ENCODE measurements at places on chromosomes 13 and 19. TPM values are rescaled to one million over a fixed set of nuclear protein-coding genes. Genes with fewer than 3 reads are reported as not detected.

GRCh38 chr19:584240-585001 lies 5.3 kb upstream of the HCN2 start:
- H3K36me3 ChIP-seq = peaks cover 43% of the 10 kb centered on the region
- H3K4me1 ChIP-seq = peaks cover 27% of the 10 kb centered on the region
- peaks cover 42% of the 10 kb centered on the region for H3K27me3 ChIP-seq
- peak; percentile 65 for DNase-seq
- H3K27ac ChIP-seq = no peak overlapping the region

DNA sequence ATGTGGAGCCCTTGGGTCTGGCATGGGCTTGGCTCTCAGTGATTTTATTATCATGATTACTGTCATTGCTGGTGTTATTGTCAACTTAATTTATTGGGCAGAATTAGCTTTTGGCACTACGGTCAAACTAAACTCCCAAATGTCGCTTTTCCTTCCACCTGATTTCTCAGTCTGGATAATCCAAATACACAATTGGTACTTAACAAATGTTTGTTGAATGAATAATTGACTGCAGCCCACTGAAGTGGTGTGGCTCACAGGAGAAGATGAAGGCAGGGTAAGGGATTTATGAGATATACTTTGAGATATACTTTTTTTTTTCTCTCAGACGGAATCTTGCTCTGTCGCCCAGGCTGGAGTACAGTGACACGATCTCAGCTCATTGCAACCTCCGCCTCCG lies 1.5 kb downstream of the COLGALT1 start:
- no peak for DNase-seq
- H3K27me3 ChIP-seq = no peaks in the 10 kb centered on the region
- H3K4me1 ChIP-seq = peaks cover 46% of the 10 kb centered on the region
- H3K4me3 ChIP-seq = peak overlapping the region; percentile 95
- H3K36me3 ChIP-seq = peaks cover 33% of the 10 kb centered on the region

GRCh38 chr13:48727241-48728011 lies 73.7 kb downstream of the CYSLTR2 start:
- H3K27me3 ChIP-seq = no peaks in the 10 kb centered on the region
- H3K4me3 ChIP-seq = no peak overlapping the region
- peaks cover 4% of the 10 kb centered on the region for H3K4me1 ChIP-seq
- no peak for DNase-seq

GRCh38 chr19:52224211-52224610 lies 34.4 kb downstream of the PPP2R1A start:
- H3K27ac ChIP-seq = no peak overlapping the region
- DNase-seq = no peak
- H3K27me3 ChIP-seq = no peaks in the 10 kb centered on the region

DNA sequence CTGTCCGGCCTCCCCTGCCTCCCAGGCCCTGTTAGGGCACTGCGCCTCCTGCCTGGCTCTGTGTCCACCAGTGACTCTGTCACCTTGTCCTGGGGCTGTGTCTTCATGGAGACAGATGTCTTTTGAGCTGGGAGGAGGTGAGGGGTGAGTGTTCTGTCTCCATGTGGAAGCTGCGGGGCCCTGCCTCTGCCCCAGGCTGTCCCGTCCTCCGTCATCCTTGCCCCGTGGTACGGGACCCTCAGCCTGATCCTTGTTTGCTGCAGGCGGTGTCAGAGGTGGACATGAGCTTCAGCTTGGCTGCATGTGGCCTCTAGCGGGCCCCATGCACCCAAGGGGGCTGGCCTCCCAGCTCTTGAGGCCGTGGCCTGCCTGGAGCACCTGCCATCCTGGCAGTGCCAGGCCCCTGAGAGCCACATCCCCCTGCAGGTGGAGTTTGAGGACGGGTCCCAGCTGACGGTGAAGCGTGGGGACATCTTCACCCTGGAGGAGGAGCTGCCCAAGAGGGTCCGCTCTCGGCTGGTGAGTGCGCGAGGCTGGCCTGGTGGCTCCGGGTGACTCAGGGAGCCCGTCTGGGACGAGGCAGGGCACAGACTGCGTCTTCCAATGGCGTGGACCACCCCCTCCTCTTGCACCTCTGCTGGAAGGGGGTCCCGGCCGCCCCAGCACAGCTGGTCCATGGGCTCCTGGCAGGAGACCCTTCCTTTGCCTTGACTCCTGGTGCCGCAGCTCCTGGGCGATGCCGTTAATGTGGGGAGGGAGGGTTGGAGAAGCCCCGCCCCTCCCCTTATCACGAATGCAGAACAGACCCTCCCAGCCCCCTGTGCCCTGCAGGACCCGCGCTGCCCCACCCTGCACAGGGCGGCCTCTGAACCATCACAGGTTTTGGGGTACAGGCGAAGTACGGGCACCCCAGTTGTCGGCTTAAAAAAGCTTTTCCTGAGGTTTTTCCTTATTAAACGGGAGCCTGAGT lies 181.3 kb downstream of the KDM4B start:
- no peak overlapping the region for H3K4me3 ChIP-seq
- H3K27me3 ChIP-seq = no peaks in the 10 kb centered on the region
- peaks cover 27% of the 10 kb centered on the region for H3K4me1 ChIP-seq
- DNase-seq = peak; percentile 64
- no peak overlapping the region for H3K27ac ChIP-seq

DNA sequence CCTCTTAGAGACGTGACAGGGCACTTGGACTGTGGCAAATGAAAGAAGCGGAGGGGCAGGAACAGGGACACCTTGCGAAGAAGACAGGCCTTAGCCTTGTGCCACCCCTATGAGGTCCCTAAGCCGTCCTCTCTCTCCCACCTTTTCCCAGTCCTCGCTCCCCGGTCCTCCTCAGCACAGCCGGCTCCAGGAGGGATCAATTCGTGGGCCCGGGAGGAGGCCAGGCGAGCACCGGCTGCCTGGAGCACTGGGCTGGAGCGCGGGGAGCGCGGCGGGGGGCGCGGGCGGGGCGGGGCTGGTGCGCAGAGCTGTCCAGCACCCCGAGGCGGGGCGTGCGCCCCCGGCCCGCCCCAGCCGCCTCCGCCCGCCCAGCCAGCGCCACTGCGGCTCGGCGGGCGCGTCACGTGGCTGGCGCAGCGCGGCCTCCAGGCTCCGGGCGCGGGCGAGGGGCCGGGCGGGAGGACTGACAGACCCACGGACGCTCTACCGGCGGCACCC lies at the start of gene LRP3:
LRP3 (plus strand) TSS at position 466 of the 498 bp plus-strand sequence. CDS start 456 bp downstream, outside the sequence.
- H3K4me1 ChIP-seq = peaks cover 11% of the 10 kb centered on the region
- H3K27ac ChIP-seq = peak within 1 kb of the TSS; percentile 4
- no peaks in the 10 kb centered on the region for H3K27me3 ChIP-seq
- no peaks in the 10 kb centered on the region for H3K36me3 ChIP-seq
- DNase-seq = no peak
- H3K4me3 ChIP-seq = peak within 1 kb of the TSS; percentile 82

DNA sequence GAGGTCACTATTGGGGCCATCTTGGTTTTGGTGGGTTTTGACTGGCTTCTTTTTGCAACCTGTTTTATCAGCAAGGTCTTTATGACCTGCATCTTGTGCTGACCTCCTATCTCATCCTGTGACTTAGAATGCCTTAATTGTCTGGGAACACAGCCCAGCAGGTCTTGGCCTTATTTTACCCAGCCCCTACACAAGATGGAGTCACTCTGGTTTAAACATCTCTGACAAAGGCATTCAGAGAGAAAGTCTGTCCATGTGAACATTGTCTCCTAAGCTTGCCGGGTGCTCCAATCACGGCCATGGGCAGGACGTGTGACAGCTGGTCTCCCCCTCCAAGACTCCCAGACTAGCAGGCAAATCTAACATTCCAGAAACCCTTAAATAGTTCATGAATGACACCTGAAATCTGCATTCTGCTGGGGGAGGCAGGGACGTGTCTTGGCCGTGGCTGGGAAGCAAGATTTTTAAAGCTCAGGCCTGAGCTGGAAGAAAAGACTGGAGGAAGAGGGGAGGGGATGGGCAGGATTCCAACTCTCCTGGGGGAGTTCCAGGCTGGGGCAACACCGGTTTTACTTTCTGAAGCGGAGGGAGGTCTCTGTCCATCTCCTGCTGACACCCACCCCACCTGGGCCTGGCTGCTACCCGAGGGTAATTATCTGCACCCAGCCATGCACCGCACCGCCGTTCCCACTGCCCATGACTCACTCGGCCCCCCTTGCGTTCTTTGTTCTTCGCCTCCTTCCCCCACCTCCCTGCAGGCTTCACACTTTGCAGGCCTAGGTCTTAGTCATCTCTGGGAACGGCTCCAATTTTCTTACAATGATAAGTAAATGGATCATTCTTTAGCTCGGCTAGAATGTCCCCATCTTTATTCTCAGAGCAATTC lies 11.6 kb upstream of the OR1M1 start:
- no peaks in the 10 kb centered on the region for H3K36me3 ChIP-seq
- H3K4me1 ChIP-seq = peaks cover 10% of the 10 kb centered on the region
- H3K27me3 ChIP-seq = no peaks in the 10 kb centered on the region
- H3K27ac ChIP-seq = no peak overlapping the region
- H3K4me3 ChIP-seq = no peak overlapping the region

DNA sequence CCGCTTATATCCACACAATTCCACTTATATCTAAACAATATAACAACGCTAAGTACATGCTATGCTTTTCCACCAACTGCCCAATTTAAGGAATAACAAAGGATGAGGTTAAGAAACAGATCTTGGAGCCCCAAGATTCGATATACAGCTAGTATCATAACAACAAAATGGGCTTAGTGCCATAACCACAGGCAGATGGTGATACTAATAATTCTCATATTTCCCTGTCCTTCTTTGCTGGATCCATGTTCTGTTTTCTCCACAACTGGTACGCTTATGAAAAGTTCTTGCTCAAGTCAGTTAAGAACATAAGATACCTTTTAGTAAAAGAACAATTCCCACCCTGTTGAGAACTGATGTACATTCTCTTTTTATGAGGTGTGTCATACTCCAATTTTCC lies 33.9 kb downstream of the CAB39L start:
- H3K36me3 ChIP-seq = no peaks in the 10 kb centered on the region
- DNase-seq = no peak
- no peak overlapping the region for H3K4me3 ChIP-seq
- peaks cover 2% of the 10 kb centered on the region for H3K4me1 ChIP-seq

GRCh38 chr13:25217023-25217885 lies 45.2 kb upstream of the AMER2 start:
- peaks cover 7% of the 10 kb centered on the region for H3K4me1 ChIP-seq
- peaks cover 4% of the 10 kb centered on the region for H3K27me3 ChIP-seq
- no peak overlapping the region for H3K4me3 ChIP-seq

GRCh38 chr19:3968556-3969434 lies 2.1 kb downstream of the DAPK3 start:
- peaks cover 48% of the 10 kb centered on the region for H3K4me1 ChIP-seq
- H3K4me3 ChIP-seq = peak overlapping the region; percentile 93
- H3K36me3 ChIP-seq = peaks cover 41% of the 10 kb centered on the region
- peak; percentile 91 for DNase-seq
- no peaks in the 10 kb centered on the region for H3K27me3 ChIP-seq
- H3K27ac ChIP-seq = peak overlapping the region; percentile 92

DNA sequence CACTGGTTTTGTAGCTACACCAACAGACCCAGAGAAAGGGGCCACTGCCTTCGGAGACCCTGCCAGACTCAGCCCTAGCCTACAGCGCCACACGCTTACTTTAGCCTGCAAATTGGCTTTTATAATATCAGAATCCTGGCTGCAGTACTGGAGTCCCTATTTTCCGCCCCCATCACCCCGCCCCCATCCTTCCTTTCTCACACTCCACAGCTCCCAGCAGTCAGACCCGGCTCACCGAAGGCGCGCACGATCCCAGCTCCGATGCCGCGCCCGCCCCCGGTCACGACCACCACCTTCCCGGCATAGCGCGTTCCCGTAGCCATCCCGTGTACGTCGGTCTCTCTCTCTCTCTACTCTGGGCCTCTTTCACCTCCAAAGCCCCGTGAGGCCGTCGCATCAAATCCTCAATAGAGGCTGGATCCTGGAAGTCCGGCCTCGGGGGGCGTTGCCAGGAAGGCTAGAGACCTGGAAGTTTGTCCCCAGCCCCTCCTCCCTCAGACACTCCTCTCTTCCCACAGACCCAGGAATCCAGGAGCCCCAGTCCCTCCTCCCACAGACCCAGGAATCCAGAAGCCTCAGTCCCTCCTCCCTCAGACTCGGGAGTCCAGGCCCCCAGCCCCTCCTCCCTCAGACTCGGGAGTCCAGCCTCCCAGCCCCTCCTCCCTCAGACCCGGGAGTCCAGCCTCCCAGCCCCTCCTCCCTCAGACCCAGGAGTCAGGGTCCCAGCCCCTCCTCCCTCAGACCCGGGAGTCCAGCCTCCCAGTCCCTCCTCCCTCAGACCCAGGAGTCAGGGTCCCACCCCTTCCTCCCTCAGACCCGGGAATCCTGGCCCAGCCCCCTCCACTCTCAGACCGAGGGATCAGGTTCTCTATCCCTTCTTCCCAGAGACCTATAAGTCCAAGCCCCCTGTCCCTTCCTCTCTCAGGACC lies at the start of gene HSD17B14:
HSD17B14 (minus strand) TSS at position 403 of the 929 bp plus-strand sequence; CDS start at position 323, 80 bp downstream.
- peak within 1 kb of the TSS; percentile 71 for H3K27ac ChIP-seq
- DNase-seq = peak; percentile 83
- peak within 1 kb of the TSS; percentile 47 for H3K4me3 ChIP-seq
- no peaks in the 10 kb centered on the region for H3K27me3 ChIP-seq

DNA sequence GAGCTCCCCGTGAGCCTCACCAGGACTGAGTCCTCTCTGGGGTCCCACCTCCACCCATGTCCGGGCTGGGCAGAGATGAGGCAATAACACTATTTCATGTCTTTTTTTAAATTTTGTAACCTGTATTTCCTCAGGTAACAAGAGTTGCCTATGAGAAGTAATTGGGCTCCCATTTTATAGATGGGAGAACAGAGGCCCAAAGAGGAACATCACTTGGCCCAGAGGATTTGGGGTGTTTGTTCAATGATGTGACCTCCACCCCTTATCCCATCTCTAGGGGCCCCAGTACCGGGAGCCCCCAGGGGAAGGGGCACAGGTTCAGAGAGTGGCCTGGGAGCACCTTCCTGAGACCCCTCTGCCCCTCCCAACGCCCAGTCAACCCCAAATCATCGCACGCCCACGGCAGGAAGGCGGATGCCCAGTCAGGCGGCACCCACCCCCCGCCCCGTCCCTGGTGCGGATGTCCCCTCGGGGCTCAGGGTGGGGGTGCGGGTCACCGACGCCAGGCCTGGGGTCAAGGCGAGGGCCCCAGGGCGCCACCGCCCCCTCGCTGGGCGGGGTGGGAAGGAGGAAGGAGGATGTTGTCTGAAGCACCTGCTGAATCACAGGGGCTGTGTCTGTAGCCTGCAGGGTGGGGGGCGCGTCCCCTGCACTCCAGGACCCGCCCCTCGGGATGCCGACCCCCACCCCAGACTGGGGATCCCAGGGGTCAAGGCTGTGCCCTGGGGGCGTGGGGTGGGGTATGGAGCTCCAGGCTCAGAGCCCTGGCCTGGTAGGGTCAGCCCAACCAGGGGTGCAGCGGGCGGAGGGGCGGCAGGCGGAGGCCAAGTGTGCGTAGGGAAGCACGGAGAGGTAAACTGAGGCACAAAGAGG lies 9.0 kb upstream of the CIRBP start:
- peaks cover 31% of the 10 kb centered on the region for H3K36me3 ChIP-seq
- H3K4me1 ChIP-seq = peaks cover 89% of the 10 kb centered on the region
- no peaks in the 10 kb centered on the region for H3K27me3 ChIP-seq

GRCh38 chr13:42375663-42376062 lies 103.7 kb downstream of the AKAP11 start:
- H3K27ac ChIP-seq = no peak overlapping the region
- no peak overlapping the region for H3K4me3 ChIP-seq
- no peak for DNase-seq
- H3K4me1 ChIP-seq = no peaks in the 10 kb centered on the region
- no peaks in the 10 kb centered on the region for H3K27me3 ChIP-seq
- no peaks in the 10 kb centered on the region for H3K36me3 ChIP-seq

- no peak overlapping the region for H3K4me3 ChIP-seq
- no peaks in the 10 kb centered on the region for H3K36me3 ChIP-seq
- H3K4me1 ChIP-seq = peaks cover 31% of the 10 kb centered on the region
- H3K27ac ChIP-seq = peak overlapping the region; percentile 63
These were observed 1.1 kb upstream of the ELANE start for GRCh38 chr19:850979-851335.

Gene ZC3H13
- 34.1 TPM for total RNA-seq

Gene PRSS57
- not detected for total RNA-seq

Gene CLN5
- 21.8 TPM for total RNA-seq

Gene FOXA3
- total RNA-seq = not detected

Gene MIA
- 15.1 TPM for total RNA-seq
